ENCODE measurements at places on chromosomes 6 and 20. TPM values are rescaled to one million over a fixed set of nuclear protein-coding genes. Genes with fewer than 3 reads are reported as not detected.

- H3K4me3 ChIP-seq, result no peak overlapping the region
- no peaks in the 10 kb centered on the region for H3K36me3 ChIP-seq
- H3K4me1 ChIP-seq, result no peaks in the 10 kb centered on the region
- DNase-seq, result no peak
Observed at GRCh38 chr20:58640446-58640845, 10.6 kb upstream of the STX16 start.

POU3F2 gene
- total RNA-seq, result not detected

DNA sequence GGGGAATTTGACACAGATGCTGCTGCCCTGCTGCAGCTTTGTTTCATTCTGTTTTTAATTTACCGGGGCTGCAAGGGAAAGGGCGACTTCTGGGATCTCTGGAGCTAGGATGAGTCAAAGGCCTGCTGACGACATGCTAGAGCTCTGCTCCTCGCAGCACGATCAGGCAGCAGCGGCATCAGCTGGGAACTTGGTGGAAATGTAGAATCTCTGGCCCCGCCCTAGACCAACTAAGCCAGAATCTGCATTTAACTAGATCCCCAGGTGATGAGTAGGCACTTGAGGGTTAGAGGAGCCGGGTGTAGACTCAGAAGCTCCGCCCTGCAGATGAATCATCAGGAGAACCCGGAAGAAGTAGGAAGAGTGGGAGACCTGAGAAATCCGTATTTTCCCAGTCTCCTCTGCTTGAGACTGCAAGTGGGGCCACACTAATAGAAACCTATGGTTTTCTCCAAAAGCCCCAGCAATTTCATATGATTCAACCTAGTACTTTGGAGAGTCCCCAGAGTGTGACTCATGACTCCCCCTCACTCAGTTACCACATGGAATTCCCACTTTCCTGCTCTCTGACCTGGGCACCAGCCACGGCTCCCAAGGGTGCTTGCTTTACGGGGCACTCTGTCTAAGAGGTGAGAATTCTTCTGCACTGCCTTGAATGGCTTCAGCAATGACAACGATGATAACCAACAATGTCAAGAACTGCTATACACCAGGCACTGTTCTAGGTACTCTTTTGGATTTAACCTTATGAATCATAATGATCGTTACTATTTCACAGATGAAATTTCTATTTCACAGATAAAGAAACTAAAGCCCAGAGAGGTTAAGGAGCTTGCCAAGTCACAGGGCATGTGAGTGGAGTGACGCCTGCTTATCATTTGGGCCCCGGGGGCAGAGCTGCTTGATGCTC lies 18.1 kb downstream of the TUBB2B start:
- no peak overlapping the region for H3K27ac ChIP-seq
- no peaks in the 10 kb centered on the region for H3K27me3 ChIP-seq
- H3K4me3 ChIP-seq, result no peak overlapping the region
- no peaks in the 10 kb centered on the region for H3K36me3 ChIP-seq
- no peaks in the 10 kb centered on the region for H3K4me1 ChIP-seq

DNA sequence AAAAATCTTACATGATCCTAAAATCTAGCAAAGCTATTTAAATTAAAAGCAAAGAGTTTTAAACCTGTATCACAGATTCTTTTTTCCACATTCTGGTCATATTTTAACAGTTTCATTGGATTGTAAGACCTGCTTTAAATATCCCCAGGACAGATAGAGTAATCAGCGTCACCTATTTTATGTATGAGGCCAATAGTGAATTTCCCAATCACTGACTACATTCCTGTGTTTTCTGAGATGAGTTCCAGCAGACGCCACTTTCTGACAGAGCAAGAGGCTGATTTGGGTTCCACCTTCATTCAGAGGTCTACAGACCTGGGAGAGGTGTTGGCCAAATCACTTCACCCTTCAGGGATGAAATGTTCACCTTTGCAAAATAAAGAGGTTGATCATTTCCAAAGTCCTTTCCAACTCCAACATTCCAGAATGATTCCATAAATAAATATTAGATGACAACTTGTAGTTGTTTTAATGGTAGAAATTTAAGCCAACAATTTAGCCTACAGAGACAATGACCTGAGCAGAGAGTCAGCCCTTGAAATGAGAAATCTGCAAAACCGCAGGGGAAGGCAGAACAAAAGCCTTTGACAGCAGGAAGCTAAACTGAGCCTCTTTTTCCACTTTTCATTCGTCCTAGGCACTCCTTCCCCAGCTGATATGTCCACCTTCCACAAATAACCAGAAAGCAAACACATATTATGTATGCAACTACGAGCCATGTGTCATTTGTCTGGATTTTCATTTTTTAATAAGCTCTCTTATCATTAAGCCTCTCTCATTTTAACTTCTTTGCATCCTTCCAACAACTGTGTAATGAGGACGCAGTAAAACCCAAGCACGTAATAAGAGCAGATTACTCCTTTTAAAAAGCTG lies 105.2 kb downstream of the TFAP2A start:
- H3K36me3 ChIP-seq, result no peaks in the 10 kb centered on the region
- no peaks in the 10 kb centered on the region for H3K4me1 ChIP-seq

DNA sequence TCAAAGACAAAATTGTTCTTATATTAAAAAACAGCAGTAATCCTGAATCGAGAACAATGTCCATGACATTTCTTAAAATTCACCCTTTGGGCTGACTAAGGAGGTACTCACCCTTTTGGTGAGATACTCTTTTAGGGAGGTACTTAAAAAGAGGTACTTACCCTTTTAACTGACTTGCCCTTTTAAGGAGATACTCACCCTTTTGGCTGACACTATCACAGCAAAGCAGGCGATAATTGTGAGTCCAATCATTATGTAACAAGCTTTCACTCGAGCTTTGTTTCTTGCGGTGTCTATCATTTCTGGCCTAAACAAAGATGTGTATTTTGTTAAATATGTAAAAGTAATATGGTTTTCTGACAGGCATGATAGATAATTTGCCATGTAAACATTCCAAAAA lies 3.7 kb downstream of the FAM162B start:
- peaks cover 9% of the 10 kb centered on the region for H3K4me1 ChIP-seq
- no peak for DNase-seq
- no peaks in the 10 kb centered on the region for H3K27me3 ChIP-seq
- no peak overlapping the region for H3K27ac ChIP-seq

Measured in ovary (tissue), 10 donors.